ENCODE measurements at places on chromosomes 6 and 20. TPM values are rescaled to one million over a fixed set of nuclear protein-coding genes. Genes with fewer than 3 reads are reported as not detected.

Gene SIRPA
- 0.57 TPM for total RNA-seq

Gene SLC16A10
- 16.5 TPM for total RNA-seq

Gene CYP24A1
- 0.30 TPM for total RNA-seq

Gene MRPS10
- total RNA-seq, result 20.5 TPM

Gene PTGIS
- 0.22 TPM for total RNA-seq

Gene C6orf132
- total RNA-seq, result not detected

Gene CALHM5
- not detected for total RNA-seq

Gene RHAG
- not detected for total RNA-seq

Gene ORC3
- total RNA-seq, result 15.9 TPM

Gene SLC22A16
- total RNA-seq, result not detected

Gene COL11A2
- total RNA-seq, result 9.7 TPM

Gene GABRR2
- total RNA-seq, result 0.73 TPM

Gene UBE3D
- total RNA-seq, result 6.2 TPM

Gene ZNF341
- total RNA-seq, result 4.0 TPM

Gene CLPSL2
- total RNA-seq, result not detected

Gene GSTA5
- total RNA-seq, result not detected

Gene CCDC167
- total RNA-seq, result 24.0 TPM

Gene LTA
- 12.5 TPM for total RNA-seq

Gene ALDH5A1
- 10.4 TPM for total RNA-seq

Gene PXDC1
- 1.2 TPM for total RNA-seq

Gene NINL
- 4.8 TPM for total RNA-seq

Gene SLC17A1
- 0.16 TPM for total RNA-seq

Gene IL20RA
- not detected for total RNA-seq

Gene SLC2A10
- total RNA-seq, result not detected

Gene ATG5
- total RNA-seq, result 23.7 TPM

Gene C6orf52
- total RNA-seq, result not detected

Gene BFSP1
- total RNA-seq, result 0.49 TPM

Gene POU5F1
- 0.61 TPM for total RNA-seq

Gene ADTRP
- total RNA-seq, result 66.1 TPM

Gene PRELID3B
- 49.0 TPM for total RNA-seq

Gene PBOV1
- total RNA-seq, result not detected

Gene ZC2HC1B
- total RNA-seq, result not detected

Gene ADGRF4
- total RNA-seq, result not detected

Gene RCAN2
- 0.15 TPM for total RNA-seq

Gene RSPO4
- not detected for total RNA-seq

Gene CLIC5
- 7.1 TPM for total RNA-seq

Gene LRRN4
- total RNA-seq, result 0.09 TPM

Gene ZNF334
- 0.26 TPM for total RNA-seq

Gene IBTK
- total RNA-seq, result 21.9 TPM

Gene HLA-C
- total RNA-seq, result 1,642 TPM

Gene GFOD1
- total RNA-seq, result 2.7 TPM

All from T-cell (primary cell).